Cerebellum (tissue), 4 donors: ENCODE measurements at places on chromosomes 7 and 10. TPM values are rescaled to one million over a fixed set of nuclear protein-coding genes. Genes with fewer than 3 reads are reported as not detected.

Gene KNDC1
- 3.1 TPM for total RNA-seq

Gene AGR3
- not detected for total RNA-seq

Gene PAX2
- total RNA-seq, result 13.2 TPM

Gene MYPN
- not detected for total RNA-seq

Gene CPA1
- not detected for total RNA-seq

Gene GNGT1
- not detected for total RNA-seq

Gene SLC16A12
- 2.4 TPM for total RNA-seq
